Stimulated activated CD8-positive, alpha-beta memory T cell treated with anti-CD3 and anti-CD28 coated beads, Interleukin-4, amount 100 ng/mL, for 48 hours (primary cell): ENCODE measurements at places on chromosomes 2 and 18.

DNA sequence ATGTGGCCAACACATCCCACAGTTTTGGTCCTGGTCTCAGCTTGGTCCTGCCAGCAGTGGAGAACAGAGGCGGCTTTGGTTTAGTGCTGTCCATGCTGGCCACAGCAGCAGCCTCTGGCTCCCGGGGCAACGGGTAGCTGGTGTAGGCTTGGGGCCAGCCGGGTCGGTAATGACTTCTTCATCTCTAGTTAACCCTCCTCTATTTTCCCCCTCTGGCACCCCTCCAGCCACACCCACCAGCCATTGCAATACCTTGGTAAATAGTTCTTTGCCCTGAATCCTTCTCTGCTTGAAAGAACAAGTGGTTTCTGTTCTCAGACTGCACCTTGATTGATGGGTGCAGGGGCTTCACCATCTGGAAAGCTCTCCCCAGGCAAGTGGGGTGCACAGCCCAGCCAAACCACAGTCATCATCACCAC is 31.7 kb upstream of the ZNF396 start:
- no peak for DNase-seq

- DNase-seq: no peak
Observed at GRCh38 chr2:172739661-172740266, 4.1 kb downstream of the RAPGEF4 start.

DNA sequence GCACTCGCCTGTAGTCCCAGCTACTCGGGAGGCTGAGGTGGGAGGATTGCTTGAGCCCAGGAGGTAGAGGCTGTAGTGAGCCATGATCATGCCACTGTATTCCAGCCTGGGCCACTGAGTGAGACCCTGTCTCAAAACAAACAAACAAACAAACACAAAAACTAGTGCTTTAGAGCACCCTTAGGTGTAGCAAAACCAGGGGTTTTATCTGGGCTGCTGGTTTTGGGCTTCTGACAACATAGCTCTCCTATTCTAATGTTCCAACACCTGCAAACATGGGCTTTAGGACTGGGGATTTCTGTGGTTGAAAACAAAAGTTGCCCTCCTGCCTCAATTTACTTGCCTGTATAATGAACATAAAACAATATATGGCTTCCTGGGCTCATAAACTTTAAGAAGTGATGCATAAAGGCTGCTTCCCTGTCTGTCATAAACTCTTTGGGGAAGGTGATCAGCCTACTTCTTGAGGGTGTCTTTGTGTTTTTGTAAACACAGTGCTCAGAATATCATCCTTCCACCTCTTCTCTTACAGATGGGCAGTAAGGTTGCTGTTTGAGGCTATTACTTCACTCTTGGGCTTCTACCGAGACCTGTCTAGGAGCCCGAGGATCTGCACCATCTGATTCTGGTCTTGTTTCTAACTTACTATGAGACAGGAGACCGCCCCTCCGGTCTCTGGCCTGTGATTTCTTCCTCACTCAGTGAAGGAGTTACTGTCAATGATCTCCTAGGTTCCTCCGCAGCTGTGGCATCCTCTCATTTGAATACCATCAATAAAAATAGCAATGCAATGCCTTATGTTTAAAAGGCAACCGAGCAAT is 246.5 kb downstream of the MYCN start:
- no peak for DNase-seq

DNA sequence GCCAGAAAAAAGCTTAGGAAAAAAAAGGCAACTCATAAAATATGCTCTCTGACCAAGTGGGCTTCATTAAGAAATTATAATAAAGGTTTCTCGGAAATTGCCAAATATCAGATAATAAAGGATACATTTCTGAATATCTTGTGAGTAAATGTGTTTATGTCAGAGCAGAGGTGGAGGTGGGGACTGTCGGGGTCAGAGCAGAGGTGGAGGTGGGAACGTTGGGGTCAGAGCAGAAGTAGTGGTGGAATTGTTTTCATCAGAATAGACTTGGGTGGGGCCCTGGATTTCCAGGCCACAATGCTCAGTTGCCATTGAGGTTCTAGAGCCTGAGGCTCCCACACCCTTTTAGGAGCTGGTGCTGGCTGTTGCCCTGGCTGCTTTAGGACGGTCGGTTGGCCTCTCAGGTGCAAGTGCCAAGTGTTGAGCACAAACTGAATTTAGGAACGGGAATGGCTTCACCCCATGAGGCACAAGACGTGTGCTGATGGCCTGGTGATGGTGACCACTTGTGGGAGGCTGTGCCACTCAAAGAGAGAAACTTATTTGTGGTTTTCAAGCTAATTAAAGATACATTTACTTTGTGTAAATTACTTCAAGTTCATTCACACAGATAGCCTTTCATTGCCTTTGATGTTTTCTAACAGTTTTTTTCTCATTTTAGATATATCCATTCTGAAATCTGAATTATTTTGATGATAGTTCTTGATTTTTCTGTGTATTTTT is 131.5 kb downstream of the ATP9B start:
- no peak for DNase-seq

DNA sequence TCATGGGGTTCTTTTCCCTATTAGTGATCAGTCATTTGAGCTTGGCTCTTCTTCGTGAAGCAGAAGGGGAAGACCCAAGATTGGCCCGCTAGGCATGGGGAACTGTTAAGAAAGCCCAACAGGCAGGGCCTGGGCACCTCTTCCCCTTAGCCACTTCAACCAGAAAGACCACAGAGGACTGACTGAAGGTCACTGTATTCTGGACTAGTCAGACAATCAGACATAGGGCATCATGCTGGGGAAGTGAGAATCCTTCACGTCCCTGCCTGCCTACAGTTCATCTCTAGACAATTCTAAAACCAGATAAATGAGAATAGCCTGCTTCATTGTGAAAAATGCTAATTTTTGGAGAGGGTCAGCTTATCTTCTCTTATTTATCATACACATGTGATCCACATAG is 28.1 kb downstream of the FAP start:
- DNase-seq: no peak

GRCh38 chr2:238852206-238852869 is 4.5 kb downstream of the TWIST2 start:
- no peak for DNase-seq
